ENCODE measurements at places on chromosomes 2 and 18.

DNA sequence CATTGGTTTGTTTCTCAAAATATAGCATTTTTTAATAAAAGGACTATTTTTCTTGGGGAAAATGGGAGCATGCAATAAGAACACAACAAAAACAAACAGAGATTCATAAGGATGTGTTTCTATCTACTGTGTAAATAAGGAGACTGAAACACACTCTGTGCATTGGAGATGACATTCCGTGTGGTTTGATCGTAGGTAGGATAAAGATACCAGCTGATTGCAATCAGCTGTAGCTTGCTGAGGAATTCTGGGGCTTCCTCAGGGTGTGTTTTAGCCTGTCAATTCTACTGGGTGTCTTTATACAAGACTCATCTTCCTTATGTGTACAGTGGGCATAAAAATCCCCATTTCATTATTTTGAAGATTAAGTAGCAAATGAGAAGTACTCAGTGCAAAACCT, 591.6 kb downstream of the DSC3 start:
- no peak for DNase-seq

- DNase-seq, result no peak
Observed at GRCh38 chr2:6017736-6018286, 325.6 kb downstream of the SOX11 start.

GRCh38 chr2:165382362-165382761, 87.1 kb upstream of the CSRNP3 start:
- no peak for DNase-seq

DNA sequence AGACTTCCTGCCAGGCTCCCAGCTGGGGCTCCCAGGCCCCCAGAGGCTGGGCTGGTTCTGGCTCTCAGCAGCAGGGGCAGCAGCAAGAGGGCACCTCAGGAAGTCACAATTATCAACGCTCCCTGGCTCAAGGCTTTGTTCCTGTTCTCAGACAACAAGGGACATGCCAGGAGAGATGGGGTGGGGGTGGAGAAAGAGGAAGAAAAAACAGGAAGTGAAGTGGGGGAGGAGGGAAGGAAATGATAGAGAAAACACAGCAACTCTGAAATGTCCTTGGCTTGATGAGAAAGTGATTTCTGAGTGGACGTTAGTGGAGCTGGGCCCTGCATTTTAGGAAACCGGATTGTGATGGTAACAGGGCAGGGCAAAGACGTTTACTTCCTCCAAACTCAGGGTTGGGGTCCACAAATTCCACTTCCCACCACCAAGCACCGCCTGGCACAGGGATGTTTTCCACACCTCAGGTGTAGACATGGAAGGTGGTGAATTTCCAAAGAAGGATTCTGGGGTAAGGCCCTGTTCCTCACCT, 40.4 kb downstream of the CYRIA start:
- DNase-seq, result no peak

DNA sequence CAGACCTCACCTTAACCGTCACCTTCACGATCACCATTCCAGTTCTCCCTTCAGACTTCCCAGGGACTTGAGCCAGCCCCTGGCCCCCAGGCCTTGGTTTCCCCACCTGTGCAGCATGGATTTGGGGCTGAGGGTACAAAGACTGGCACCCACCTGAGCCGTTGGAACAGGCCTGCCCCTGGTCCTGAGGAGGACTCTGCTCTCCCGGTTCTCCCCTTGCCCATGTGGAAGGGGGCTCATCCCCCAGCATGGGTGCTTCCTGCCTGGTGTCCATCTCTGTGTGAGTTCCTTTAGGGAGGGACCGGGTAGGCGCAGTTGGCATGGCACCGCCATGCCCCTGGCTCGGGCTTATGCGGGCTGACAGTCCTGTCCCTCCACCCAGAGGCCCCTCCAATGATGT, 10.9 kb upstream of the GPR35 start:
- no peak for DNase-seq

- DNase-seq, result no peak
Observed at GRCh38 chr2:66851449-66851872, 416.5 kb downstream of the MEIS1 start.

Measured in NCI-H1092 treated with DMSO at 0.1 percent for 48 hours (cell line).